Temporal lobe (tissue), 4 donors: ENCODE measurements at places on chromosomes 1 and 21. TPM values are rescaled to one million over a fixed set of nuclear protein-coding genes. Genes with fewer than 3 reads are reported as not detected.

The TFF2 gene
- not detected for total RNA-seq

The ATAD3C gene
- 0.49 TPM for total RNA-seq

The RPTN gene
- total RNA-seq: not detected

The ZCCHC17 gene
- total RNA-seq: 31.5 TPM

The PRKAA2 gene
- total RNA-seq: 29.5 TPM

The ZNF281 gene
- 33.4 TPM for total RNA-seq

The ATP1A2 gene
- total RNA-seq: 93.2 TPM

The LIN28A gene
- total RNA-seq: not detected

The TCHHL1 gene
- not detected for total RNA-seq

The OR2L5 gene
- 0.25 TPM for total RNA-seq

The LRRC53 gene
- under 0.01 TPM for total RNA-seq
